ENCODE measurements at places on chromosomes 2 and 18.

DNA sequence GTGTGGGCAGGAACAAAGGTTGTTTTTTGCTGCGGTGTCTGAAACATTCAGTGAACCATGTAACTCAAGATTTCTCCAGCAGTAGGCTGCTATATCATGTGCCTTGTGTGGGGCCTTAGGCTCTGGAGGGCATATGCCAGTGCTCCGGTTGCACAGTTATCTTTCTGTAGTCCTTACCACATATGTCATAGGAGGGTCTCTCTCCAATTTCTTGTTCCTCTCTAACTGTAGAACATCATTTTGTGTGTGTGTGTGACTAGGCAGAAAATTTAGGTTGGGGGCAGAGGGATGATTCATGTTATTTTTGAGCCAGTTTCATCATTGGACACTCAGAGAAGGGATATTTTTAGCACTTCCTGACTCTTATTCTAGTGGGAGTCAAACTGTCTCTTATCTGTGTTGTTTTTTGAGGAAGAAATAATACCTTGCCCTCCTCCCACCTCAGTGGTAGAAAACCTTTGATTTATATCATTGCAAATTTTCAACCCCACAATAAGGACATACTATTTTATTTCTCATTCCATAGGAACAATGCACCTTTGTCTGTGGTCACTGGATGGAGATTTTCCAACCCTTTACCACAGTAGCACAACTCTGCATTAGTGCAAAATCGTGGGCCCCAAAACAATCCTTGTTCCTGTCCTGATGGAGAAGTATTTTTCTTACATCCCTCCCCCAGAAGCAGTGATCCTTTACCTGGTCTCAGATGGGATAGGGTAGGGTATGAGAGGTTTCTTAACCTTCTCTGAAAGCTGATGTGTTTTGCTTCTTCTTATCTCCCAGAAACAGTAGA, 113.9 kb downstream of the CCDC74A start:
- no peak for DNase-seq

DNA sequence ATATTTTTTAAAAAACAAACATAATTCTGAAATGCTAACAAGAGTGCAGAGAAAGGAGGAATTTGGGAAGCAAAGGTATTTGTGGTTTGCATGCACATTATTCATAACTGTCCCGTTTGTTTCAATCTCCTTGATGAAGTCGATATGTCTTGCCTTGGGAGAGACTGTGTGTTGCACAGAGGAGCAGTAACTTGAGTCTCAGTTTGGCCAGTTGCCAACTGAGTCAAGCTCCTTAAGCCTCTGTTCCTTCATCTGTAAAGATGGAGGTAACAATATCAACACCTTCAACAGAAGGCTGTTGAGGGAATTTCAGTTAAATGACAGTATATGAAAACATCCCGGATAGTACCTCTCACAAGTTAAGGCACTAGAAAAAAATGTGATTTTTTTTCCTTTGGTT, 226.2 kb downstream of the ASXL3 start:
- peak; percentile 69 for DNase-seq

GRCh38 chr18:9771261-9771976, 63.3 kb downstream of the RAB31 start:
- DNase-seq, result peak; percentile 53

DNA sequence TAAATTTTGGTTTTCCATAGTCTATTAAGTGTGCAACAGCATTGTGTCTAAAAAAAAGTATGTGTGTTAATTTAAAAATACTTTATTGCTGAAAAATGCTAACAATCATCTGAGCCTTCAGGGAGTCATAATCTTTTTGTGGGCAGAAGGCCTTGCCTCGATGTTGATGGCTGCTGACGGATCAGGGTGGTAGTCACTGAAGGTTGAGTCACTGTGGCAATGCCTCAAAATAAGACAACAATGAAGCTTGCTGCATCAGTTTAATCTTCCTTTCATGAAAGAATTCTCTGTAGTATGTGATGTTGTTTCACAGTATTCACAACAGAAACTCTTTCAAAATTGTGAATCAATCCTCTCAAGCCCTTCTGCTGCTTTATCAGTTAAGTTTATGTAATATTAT, 31.3 kb downstream of the HDHD2 start:
- no peak for DNase-seq

- DNase-seq, result no peak
Observed at GRCh38 chr2:129930451-129930850, 49.0 kb upstream of the RAB6C start.

GRCh38 chr18:23900994-23901393, 113.6 kb upstream of the TTC39C start:
- DNase-seq, result no peak

DNA sequence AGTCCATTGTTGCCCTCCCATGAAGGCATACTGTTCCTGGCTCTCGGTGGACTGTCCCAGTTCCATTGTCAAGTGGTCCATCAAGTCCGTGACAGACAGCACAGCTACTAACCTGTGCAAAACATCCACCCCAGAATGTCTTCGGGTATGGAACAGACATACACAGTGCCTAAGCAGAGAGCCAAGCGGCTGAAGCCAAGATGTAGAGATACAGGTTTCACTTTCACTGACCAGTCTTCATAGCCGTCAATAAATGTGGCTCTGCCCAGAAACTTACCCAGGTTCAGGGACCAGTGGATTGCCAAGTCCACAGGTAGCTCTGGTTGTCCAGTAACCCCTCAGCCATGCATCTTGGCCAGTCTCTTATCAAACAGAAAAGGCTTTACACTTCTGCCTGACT, 10.7 kb upstream of the PAPOLG start:
- DNase-seq, result no peak

DNA sequence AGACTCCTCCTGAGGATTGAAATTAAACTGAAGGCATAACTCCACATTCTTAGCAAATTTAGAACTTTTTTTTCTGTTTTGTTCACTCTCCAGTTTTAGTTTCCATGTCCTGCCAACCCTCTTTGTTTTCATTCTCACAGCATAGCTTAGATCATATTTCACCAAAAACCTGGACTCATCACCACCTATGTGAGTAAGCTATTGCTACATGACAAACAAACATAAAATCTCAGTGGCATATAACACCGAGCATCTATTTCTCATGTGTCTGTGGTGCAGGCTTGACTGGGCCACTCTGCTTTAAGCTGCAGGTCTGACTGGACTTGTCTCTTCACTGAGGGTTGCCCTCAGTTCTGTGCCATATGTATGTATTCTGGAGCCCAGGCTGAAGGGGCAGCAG, 385.2 kb downstream of the ARHGAP15 start:
- no peak for DNase-seq

- DNase-seq, result no peak
Observed at GRCh38 chr2:207792244-207792785, 22.6 kb upstream of the FZD5 start.

GRCh38 chr2:62443471-62443870, 62.5 kb downstream of the TMEM17 start:
- DNase-seq, result no peak

DNA sequence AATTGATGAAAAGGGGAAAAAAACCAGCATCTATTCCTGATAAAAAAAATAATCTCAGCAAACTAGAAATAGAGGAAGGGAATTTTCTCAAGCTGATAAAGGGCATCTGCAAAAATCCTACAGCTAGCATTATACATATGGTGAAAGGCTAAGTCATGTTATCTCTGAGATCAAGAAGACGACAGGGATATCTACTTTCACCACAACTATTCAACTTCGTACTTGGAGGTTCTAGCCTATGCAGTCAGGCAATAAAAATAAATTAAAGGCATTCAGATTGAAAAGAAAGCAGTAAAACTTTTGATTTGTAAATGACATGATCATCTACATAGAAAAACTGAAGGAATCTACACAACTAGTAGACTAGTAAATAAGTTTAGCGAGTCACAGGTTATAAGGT, 58.2 kb downstream of the CAB39 start:
- no peak for DNase-seq

GRCh38 chr2:69765096-69765380, 23.1 kb downstream of the ANXA4 start:
- no peak for DNase-seq

DNA sequence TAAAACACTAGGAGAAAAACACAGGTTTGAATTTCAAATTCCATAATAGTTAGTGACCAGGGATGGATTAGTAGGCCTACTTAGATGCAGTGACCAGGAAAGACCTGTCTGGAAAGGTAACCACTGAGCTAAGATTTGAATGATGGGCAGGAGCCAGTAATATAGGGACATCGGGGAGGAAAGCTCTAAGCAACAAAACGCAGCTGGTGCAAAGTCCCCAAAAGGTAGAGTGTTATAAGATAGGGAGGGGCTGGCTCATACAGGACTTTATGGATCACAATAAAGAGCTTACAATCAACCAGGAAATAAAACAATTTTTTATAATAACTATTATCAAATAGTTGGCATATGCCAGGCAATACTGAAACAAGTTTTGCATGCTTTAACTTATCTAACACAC, 849.4 kb downstream of the LRRTM4 start:
- DNase-seq, result no peak

DNA sequence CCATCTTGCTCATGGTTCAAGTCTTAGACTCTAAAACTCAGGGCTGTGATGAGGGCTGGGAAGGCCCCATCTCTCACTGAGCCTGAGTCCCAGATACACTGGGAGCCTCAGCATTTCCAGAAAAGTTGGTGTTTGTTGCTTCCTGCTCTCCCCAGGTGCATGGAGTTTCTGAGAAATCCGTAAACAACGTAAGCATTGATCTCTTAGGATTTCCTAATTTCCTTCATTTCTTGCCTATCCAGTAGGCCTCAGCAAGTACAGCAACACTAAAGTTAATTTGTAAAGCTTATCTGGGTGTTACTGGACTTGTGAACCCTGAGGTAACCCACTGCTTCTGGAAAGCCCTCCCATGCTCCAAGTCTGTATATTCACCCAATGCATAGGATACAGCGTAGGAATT, 199.4 kb upstream of the SIX3 start:
- no peak for DNase-seq

DNA sequence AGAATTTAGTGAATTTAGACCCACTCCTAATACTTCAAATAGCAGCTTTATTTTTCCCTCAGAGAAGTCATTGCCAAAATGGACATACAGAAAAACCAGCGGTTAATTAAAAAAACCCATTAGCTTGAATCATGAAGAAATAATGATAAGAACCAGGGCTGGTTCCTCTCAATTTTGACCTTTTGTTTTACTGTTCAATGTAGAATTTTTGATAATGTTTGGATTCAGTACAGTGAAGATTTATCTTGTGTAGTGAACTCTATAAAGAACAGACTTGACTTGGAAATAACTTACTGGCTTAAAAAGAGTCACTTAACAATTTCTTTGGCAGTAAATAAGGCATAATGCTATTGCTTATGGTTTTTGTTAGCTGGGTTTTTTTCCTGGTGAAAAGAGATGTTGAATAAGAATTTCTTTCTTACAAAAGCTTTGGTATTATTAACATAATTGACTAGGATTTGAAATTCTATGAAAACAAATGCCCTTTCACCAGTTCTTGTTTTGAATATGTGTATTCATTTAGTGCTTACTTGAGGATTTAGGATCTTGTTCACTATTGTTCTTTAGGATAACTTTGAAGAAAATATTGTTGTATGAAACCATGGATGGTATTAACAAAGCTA, 73.4 kb upstream of the ITPRID2 start:
- no peak for DNase-seq

- DNase-seq, result no peak
Observed at GRCh38 chr2:236696834-236697233, 127.2 kb downstream of the ACKR3 start.

DNA sequence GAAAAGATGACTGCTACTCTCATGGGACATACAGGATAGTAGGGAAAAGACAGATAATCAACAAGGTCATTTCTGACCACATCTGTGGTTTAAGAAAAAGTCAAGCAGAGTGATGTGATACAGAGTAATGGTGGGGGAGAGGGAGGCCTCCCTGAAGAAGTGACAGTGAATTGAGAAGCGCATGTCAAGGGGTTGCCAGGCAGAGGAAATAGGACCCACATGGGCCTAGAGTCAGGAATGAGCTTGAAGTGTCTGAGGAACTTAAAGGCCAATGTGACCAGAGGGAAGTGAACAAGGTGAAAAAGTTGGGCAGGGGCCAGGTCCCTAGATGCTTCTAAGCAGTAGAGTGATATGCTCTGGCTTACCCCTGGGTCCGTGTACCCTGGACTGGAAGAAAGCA, 113.5 kb upstream of the PPP1CB start:
- DNase-seq, result no peak

DNA sequence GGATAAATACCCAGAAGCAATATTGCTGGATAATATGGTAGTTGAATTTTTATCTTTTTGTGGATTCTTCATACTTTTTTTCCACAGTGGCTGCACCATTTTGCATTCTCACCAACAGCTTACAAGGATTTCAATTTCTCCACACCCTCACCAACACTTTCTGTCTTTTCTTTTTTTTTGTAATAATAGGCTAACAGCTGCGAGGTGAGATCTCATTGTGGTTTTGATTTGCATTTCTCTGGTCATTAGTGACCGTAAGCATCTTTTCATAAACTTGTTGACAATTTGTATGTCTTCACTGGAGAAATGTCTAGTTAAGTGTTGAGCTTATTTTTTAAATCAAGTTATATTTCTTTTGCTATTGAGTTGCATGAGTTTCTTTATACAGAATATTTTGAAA, 17.6 kb upstream of the SLC9A2 start:
- DNase-seq, result no peak

DNA sequence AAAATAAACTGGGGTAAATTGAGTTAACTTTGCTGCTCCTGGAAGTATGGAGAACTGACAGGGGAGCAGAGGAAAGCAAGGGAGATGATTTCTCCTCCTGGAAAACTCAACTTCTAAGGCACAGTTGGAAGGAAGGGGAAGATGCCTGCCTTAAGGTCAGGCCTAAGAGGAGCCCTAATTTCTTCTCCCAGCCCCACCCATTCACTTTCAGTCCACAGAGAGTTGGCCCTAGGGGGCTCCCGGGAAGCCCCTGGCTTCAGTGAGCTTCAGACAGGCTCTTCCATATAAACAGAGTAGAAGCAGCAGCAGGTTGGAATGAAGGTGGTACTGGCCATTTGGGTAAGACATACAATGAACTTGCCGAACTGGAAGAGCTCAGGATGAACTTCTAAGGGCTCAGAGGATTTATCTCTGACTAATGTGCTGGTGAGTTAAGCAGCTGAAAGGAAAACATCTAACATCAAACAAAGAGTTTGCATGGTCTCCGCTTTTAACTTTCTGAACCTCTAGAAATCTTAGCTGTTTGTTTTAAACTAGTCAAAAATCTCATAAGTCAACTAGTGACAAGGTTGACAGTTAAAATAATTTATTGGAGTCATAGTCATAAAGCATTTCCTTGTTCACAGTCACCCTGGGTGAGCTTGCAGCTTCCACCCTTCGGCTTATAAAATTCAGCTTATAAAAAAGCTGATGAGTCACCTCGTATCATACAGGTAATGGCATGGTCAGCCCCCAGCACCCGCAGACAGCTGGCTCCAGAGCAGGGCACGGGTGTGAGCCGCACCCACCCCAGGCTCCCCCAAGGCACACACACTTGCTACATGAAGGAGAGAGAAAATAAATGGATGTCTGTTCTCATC, 9.8 kb downstream of the MALL start:
- no peak for DNase-seq

DNA sequence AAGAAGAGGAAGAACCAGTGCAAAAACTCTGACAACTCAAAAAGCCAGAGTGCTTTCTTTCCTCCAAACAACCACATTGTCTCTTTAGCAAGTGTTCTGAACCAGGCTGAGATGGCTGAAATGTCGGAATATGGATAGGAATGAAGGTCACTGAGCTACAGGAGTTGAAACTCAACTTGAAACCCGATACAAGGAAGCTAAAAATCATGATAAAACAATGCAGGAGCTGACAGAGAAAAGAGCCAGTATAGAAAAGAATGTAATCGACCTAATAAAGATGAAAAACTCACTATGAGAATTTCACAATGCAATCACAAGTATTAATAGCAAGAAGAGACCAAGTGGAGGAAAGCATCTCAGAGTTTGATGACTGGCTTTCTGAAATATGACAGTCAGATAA, 15.0 kb upstream of the EIF2AK3 start:
- no peak for DNase-seq

Measured in NCI-H524 (cell line).